ENCODE measurements at places on chromosomes 2 and 18.

DNA sequence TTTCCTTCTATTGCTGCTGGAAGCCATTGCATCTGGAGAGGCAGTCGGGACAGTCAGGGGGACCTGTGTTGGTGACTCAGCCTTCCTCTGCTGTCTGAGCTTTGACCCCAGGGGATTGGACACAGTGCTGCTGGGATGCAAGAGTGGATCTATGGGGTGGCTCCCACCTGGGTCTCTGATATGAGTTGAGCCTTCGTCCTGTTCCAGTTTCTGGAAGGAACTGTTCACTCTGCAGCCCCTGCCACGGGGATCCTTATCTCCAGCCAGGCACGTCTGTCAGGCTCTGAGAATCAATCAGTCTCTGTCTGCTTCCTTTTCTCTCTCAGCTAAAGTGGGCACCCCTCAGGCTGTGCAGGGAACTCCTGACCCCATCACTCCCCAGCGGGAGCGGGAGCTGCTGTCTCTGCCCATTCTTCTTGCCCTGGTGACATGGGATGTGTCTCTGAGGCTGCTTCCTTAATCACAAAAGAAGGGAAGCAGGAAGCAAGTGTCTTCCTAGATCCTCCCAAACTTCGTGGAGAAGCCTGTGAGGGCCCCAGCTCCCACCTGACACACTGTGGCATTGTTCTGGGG lies 51.7 kb downstream of the ARHGAP28 start:
- no peak for DNase-seq
- peak overlapping the region; percentile 46 for H3K27ac ChIP-seq
- H3K27me3 ChIP-seq, result no peaks in the 10 kb centered on the region

GRCh38 chr18:68847219-68847837 lies 49.4 kb downstream of the CCDC102B start:
- H3K27ac ChIP-seq, result no peak overlapping the region
- H3K27me3 ChIP-seq, result no peaks in the 10 kb centered on the region
- no peak overlapping the region for H3K4me3 ChIP-seq
- DNase-seq, result no peak
- no peaks in the 10 kb centered on the region for H3K4me1 ChIP-seq

DNA sequence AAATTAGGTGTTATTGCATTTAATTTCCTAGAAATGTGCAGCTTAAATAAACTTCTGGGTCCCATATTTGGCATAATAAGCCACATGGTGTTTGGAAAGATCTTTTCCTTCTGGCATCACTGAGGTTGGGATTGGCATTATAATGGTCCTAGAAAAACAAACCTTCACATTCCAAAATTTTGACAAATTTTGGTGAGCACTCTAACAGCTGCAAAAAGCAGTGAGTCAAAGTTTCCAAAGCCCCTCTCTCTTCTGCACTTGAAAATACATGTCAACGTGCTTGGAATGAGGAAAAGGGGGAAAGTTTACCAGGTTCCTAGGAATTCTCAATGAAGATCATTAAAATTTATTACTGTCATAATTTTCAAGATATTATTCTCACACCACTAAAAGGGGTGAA lies 77.8 kb upstream of the STK17B start:
- no peak for DNase-seq
- H3K4me1 ChIP-seq, result peaks cover 4% of the 10 kb centered on the region
- no peaks in the 10 kb centered on the region for H3K27me3 ChIP-seq
- H3K4me3 ChIP-seq, result no peak overlapping the region
- peak overlapping the region; percentile 42 for H3K27ac ChIP-seq
- H3K36me3 ChIP-seq, result peaks cover 3% of the 10 kb centered on the region

DNA sequence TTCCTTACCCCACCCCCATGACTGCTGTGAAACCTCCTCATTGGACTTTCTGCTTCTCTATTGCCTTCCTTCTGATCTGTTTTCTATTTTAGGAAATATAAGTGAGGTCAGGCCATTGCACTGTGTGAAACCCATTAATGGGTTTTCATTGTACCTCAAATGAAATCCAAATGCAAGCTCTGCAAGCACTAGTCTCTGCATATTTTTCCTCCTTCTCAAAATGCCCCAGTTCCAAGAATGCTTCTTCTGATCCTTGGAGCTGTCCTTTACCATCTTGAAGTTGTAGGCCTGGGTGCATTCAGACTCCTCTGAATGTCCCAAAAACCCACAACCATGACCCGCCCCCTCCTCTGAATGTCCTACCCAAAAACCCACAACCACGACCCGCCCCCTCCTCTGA lies 8.2 kb downstream of the IL1A start:
- H3K4me1 ChIP-seq, result no peaks in the 10 kb centered on the region
- DNase-seq, result no peak
- no peak overlapping the region for H3K4me3 ChIP-seq
- no peaks in the 10 kb centered on the region for H3K27me3 ChIP-seq

DNA sequence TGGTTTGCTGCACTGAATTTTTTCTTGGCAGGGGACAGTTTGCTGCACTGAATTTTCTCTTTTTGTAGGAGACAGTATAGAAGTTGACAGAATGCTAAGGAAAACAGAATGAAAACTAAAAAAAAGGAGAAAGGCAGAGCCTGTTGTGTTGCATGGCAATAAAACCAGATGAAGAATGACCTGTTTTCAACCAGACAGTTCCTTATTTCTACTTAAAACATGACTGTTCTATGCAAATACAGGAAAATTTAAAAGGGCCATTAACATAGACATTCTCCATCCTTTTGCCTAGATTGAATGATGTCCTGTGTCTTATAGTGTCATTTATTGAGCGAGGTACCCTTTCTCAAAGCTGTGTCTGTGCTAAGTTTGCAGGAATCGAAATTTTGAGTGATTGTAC lies 33.3 kb downstream of the ABI2 start:
- no peak overlapping the region for H3K27ac ChIP-seq
- H3K4me3 ChIP-seq, result no peak overlapping the region
- no peaks in the 10 kb centered on the region for H3K36me3 ChIP-seq

GRCh38 chr2:78561876-78562275 lies 463.6 kb upstream of the REG3G start:
- DNase-seq, result no peak
- no peak overlapping the region for H3K27ac ChIP-seq
- H3K4me1 ChIP-seq, result no peaks in the 10 kb centered on the region
- no peak overlapping the region for H3K4me3 ChIP-seq
- H3K36me3 ChIP-seq, result no peaks in the 10 kb centered on the region

DNA sequence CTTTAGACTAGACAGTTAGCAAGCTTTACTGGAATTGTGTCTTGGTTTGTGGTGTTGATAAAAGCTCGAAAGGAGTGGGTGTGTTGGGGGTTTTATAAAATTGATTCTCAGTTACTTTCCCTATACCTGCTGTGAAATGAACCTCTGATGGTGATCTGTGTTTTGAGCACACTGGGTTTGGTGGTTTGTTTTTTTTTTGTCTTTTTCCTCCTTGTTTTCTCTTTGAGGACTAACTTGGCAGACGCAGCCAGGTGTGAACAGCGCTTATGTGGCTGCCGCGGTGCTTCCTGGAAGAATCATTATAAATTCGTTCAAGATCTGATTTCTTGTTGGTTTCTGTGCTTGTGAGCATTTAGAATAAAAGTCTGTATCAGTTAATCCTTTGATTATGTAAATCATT lies 28.5 kb downstream of the GRHL1 start:
- no peaks in the 10 kb centered on the region for H3K27me3 ChIP-seq
- H3K27ac ChIP-seq, result no peak overlapping the region
- H3K4me3 ChIP-seq, result no peak overlapping the region
- no peaks in the 10 kb centered on the region for H3K36me3 ChIP-seq
- DNase-seq, result no peak
- H3K4me1 ChIP-seq, result no peaks in the 10 kb centered on the region

- H3K27ac ChIP-seq, result no peak overlapping the region
- H3K4me3 ChIP-seq, result no peak overlapping the region
- H3K36me3 ChIP-seq, result no peaks in the 10 kb centered on the region
- H3K4me1 ChIP-seq, result no peaks in the 10 kb centered on the region
Observed at GRCh38 chr2:173884025-173884802, 81.0 kb downstream of the SP3 start.

DNA sequence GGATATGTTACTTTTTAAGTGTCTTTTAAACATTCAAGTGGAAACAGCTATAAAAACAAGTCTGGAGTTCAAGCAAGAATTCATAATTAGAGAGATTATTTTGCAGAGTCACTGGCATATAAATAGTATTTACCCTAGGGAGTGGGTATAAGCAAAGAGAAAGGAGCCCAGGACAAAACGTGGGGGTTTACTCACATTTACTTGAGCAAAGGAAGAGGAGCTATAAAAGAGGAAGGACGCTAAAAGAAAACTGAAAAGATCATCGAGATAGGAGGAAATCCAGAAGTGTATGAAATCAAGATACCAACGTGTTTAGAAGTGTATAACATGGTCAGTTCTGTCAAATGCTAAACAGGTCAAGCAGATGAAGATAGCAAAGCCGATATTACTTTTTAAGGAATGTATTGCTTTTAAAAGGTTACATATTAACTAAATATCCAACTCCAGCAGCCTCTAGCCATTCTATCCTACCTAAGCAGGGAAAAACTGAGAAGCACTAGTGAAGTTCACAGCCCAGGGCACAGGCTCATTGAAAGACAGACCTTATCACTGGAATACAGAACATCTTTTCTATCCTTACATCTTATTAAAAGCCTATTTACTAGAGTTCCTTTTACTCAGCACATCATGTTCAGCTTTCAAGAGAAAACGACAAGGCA lies 8.6 kb downstream of the KANSL1L start:
- no peak for DNase-seq
- H3K4me3 ChIP-seq, result no peak overlapping the region
- peak overlapping the region; percentile 1 for H3K27ac ChIP-seq

- H3K36me3 ChIP-seq, result no peaks in the 10 kb centered on the region
- H3K4me3 ChIP-seq, result no peak overlapping the region
- H3K4me1 ChIP-seq, result peaks cover 5% of the 10 kb centered on the region
- H3K27ac ChIP-seq, result no peak overlapping the region
- DNase-seq, result no peak
Observed at GRCh38 chr2:240873098-240873788, 4.6 kb downstream of the AGXT start.

DNA sequence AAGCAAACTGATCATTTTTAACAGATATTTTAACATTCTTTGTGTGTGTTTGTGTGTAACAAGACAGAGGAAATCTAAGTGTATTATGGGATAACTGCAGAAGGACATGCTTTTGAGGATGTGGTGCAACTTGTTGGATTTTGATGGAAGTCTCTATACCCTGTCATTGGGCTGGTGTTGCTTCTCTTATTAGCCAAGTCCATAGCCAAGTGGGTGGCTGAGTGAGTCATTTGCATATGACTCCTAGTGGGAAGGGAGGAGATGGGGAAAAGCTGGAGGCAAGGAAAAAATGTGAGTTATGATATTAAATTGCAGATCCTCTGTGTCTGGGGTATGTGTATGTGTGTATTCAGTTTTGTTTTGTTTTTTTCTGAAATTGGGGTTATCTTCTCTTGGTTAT lies 879.9 kb downstream of the DCC start:
- H3K36me3 ChIP-seq, result no peaks in the 10 kb centered on the region
- no peaks in the 10 kb centered on the region for H3K27me3 ChIP-seq
- H3K4me3 ChIP-seq, result no peak overlapping the region
- H3K27ac ChIP-seq, result no peak overlapping the region
- H3K4me1 ChIP-seq, result no peaks in the 10 kb centered on the region
- DNase-seq, result no peak

GRCh38 chr2:138390316-138390945 lies 111.1 kb upstream of the SPOPL start:
- DNase-seq, result no peak
- H3K27me3 ChIP-seq, result no peaks in the 10 kb centered on the region
- no peak overlapping the region for H3K4me3 ChIP-seq

DNA sequence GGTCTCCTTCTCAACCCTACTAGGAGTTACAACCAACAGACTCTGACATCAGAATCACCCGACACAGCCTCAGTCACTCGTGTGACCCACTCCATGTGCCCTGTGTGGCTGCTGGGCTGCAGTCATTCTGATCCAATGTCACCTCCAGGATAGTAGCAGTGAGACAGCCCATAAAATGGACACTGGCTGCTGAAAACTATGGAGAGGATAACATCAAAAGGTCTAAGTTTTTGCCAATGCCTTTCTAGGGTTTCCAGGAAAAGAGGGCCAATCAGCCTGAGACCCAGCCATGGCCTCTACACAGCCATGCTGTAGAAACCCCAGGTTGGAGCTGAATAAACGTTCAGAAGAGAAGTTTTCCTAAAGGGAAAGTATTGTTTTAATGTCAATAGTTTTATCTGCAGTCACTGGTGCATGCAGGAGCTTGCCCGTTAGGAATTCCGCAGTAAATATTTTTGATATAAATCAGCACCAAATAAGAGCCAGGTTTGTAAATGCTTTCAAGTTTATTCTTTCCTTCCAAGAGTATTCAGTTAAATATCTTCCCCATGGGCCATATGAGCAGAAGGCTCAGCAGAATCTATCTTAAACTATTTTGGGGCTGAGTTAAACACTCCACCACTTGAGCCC lies 92.2 kb upstream of the PID1 start:
- no peak for DNase-seq
- no peaks in the 10 kb centered on the region for H3K4me1 ChIP-seq
- no peak overlapping the region for H3K4me3 ChIP-seq
- H3K27ac ChIP-seq, result no peak overlapping the region

- DNase-seq, result no peak
- H3K27ac ChIP-seq, result peak overlapping the region; percentile 59
- no peaks in the 10 kb centered on the region for H3K36me3 ChIP-seq
- no peaks in the 10 kb centered on the region for H3K27me3 ChIP-seq
- peaks cover 9% of the 10 kb centered on the region for H3K4me1 ChIP-seq
Observed at GRCh38 chr2:73896362-73897239, 3.8 kb downstream of the ACTG2 start.

DNA sequence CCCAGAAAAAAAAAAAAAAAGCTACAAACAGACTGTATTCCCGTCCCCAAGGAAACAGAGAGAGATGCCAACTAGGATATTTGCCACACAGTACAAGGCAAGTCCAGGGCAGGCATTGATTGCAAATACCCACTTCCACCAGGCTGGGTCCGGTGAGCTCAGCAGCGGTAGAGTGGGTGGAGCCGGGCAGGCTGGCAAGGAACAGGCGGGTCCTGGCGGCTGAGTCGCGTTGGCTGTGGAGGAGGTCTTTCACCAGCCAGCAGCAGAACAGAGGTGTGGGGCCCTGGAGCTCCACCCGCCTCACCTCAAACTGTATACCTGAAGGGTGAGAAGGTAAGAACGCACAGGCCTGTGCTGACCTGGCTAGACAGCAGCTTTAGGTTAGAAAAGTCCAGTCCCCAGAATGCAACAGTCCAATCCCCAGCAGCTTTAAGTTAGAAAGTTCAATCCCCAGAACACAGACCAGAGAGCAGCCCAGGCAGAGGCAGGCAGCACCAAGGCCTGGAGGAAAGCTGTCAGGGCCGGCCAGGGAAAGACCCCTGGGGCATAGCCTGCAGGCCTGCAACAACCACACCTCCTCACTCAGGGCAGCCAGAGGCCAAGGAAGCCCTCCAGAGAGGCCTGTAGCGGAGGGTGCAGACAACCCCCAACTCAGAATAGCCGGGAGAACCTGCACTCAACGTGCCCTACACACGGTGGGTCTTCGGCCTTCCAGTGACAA lies 21.9 kb upstream of the MTERF4 start:
- H3K27ac ChIP-seq, result no peak overlapping the region
- no peaks in the 10 kb centered on the region for H3K4me1 ChIP-seq
- no peaks in the 10 kb centered on the region for H3K36me3 ChIP-seq
- H3K4me3 ChIP-seq, result no peak overlapping the region
- DNase-seq, result no peak

GRCh38 chr2:161631855-161632391 lies 7.7 kb downstream of the SLC4A10 start:
- H3K36me3 ChIP-seq, result no peaks in the 10 kb centered on the region
- H3K27ac ChIP-seq, result no peak overlapping the region
- no peak overlapping the region for H3K4me3 ChIP-seq
- no peaks in the 10 kb centered on the region for H3K4me1 ChIP-seq

GRCh38 chr2:25098670-25099486 lies 57.0 kb downstream of the EFR3B start:
- DNase-seq, result peak; percentile 57
- peak overlapping the region; percentile 81 for H3K27ac ChIP-seq
- H3K36me3 ChIP-seq, result peaks cover 4% of the 10 kb centered on the region
- no peak overlapping the region for H3K4me3 ChIP-seq
- H3K27me3 ChIP-seq, result no peaks in the 10 kb centered on the region
- H3K4me1 ChIP-seq, result peaks cover 24% of the 10 kb centered on the region

All from tibial nerve (tissue), 4 donors.